ENCODE measurements at places on chromosomes 3 and 15. TPM values are rescaled to one million over a fixed set of nuclear protein-coding genes. Genes with fewer than 3 reads are reported as not detected.

DNA sequence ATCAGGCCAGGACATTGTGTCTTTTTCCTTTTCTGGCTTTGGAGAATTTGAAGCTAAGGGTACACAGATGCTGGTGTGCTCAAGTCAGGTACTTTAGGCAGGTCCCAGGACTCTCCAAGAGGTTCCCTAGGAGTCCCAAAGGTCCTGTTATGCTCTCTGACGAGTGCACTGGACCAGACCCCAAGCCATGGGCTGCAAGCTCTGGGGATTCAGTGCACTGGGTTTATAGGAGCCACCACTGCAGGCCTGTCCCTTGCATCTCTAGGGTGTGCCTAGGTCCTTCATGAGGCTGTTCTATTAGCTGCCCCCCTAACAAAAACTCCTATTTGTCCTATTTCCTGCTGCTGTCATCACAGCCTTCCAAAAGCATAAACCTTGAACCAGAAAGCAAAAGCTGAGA lies 31.9 kb upstream of the BFSP2 start:
- DNase-seq, result no peak

- DNase-seq, result no peak
These were observed 334.4 kb upstream of the THBS1 start for GRCh38 chr15:39246523-39246922.

DNA sequence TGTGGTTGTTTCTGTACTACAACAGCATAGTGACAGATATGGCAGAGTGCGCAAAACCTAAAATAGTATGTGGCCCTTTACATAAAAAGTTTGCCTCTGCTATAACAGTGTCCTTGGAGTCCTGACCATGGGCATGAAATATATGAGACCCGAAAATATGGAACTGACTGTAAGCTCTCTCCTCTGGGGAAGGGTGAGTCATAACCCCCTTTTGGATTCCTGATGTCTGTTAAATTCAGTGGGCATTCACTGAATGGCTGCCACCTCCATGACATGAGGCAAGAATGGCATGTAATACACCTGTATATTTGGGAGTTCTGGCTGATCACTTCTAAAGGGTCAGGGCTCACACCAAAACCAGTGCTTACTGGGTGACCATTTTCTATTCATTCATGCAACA lies 6.1 kb downstream of the TBC1D2B start:
- no peak for DNase-seq

DNA sequence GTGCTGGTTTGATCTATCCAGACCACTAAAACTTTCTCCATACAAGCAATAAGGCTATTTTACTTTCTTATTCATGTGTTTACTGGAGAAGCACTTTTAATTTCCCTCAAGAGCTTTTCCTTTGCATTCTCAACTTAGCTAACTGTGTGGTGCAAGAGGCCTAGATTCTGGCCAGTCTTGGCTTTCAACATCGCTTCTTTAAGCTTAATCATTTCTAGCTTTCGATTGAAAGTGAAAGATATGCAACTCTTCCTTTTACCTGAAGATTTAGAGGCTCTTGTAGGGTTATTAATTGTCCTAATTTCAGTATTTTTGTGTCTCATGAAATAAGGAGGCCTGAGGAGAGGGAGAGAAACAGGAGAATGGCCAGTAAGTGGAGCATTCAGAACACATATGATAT lies 234.8 kb upstream of the GADL1 start:
- DNase-seq, result no peak

- DNase-seq, result no peak
These were observed 746.6 kb upstream of the CFAP20DC start for GRCh38 chr3:59796456-59796855.

DNA sequence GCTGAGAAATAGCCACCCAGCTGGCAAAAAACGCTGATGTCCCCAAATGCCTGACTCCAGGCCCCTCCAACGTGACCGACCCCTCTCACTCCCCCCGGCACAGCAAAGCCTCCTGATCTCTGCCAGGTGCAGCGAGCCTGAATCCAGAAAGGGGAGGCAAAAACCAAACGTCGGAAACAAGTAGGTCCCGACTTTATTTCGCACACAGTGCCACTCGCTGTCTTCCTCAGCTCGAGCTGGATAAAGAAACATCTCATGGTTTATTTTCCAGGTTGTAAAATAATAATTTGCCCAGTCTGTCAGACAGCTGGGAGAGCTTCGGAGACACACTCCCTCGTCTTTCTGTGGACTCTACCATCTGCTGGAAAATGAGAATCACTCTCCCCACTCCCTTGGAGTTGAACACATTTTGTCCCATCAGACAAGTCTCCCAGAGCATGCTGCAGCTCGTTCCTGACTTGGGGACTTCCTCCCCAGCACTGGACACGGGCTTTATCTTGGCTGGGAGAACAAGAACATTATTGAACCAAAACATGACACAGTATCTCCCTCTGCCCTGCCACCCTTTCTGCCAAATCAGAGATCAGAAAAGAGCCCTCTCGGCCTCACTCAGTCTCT lies 142.8 kb downstream of the NUP210 start:
- peak; percentile 59 for DNase-seq

- DNase-seq, result no peak
These were observed 108.5 kb downstream of the TNIK start for GRCh38 chr3:171351676-171352075.

- DNase-seq, result no peak
These were observed 18.3 kb downstream of the TMEM62 start for GRCh38 chr15:43151688-43152087.

- DNase-seq, result no peak
These were observed 11.3 kb downstream of the QTRT2 start for GRCh38 chr3:114067804-114068203.

DNA sequence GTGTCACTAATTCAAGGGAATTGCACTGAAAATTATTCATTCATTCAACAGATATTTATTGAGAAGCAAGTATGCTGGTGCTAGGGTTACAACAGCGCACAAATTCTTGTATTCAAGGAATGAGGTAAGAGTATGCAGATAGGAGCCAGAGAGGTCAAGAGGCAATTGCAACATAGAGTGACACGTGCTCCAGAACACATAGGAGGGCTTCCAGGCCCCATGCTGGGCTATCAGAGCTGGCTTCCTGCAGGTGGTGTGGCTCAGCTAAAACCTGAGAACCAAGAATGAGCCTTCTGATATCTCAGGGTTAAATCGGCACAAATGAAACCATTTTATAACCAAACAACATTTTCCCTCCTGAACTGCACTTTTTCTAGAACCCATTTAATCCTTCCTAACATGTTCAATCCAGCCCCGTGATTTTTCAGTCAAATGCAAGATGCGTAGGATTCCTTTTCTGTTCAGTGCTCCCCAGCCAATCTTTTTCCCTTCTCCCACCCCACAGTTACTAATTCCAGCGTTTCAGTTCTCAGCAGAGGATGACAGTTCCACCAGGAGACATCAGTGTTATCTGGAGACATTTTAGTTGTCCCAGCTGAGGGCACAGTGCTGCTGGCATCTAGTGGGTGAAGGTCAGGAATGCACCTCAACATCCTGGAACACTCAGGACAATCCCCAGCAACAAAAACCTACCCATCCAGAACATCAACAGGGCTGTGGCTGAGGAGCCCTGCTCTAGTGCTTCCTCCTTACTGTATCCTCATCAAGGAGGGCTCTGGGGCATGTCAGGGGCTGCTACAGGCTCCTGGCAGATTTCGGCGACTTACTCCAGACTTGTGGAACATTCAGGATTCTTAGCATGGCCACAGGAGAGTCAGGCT lies 13.1 kb downstream of the CCR5AS start:
- no peak for DNase-seq

The CCDC39 gene
- total RNA-seq, result not detected

All from right cardiac atrium (tissue), 5 donors.